ENCODE measurements at places on chromosomes 1 and 21.

GRCh38 chr1:236748268-236748870, 46.7 kb upstream of the MTR start:
- DNase-seq: no peak

DNA sequence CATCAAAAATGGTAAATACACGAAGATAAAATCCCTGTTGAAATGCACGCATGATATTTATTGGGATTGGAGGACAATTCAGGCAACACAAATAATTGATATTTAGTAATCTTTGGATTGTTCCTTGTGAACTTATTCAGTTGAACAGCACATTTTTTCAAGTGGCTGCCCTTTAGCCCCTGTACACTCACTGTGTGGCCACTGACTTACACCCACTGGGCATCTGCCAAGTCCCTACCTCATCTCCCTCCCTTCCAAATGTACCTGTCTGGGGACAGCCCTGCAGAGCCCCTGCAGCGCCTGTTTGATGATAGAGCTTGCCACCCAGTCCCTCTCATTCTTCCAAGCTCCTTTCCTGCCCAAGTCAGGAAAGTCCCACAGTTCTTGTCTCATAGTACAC, 154.3 kb downstream of the GLUL start:
- no peak for DNase-seq

DNA sequence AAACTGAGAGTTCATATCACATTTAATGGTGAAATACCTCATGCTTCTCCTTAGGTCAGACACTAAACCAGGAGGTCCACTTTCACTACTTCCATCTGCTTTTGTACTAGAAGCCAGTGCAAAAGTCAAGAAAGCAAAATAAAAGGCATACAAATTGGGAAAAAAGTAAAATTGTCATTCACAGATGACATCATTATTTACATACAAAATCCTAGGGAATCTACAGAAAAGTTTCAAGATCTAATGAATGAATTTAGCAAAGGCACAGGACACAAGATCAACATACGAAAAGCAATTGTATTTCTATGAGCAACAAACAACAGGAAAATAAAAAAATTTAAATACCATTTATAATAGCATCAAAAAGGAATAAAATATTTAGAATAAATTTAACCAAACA, 41.5 kb downstream of the LYST start:
- DNase-seq: no peak

DNA sequence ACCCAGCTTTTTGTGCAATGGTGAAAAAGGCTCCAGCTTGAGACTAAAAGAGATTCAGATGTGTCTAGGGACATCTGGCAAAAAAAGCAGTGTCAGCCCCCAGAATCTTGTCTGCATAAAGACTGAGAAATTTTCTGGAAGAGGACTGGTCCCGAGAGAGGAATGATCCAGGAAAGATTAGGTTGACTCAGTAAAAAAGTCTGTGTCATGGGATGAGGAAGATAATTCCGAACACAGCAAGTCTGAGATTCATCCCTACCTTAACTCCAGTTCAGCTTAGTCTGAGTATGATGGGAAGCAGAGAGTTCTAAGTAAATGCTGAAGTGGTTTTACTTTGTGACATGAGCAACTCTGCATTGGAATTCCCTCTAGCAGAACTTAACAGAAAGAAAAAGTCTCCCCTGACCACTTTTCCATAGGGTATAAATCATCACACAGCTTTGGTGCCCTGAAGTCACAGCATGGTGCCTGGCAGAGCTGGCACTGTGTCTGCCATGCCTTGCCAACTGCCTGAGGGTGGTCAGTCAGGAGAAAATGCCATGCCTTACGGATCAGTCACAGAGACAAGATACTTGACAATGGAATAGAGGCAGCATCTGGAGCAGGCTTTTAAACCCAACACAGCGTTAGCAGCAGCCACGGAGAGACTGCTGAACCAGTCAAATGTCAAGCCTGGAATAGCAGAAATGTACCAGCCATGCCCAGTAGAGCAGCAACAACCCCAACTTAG, 153.4 kb downstream of the ZC3H11B start:
- no peak for DNase-seq

DNA sequence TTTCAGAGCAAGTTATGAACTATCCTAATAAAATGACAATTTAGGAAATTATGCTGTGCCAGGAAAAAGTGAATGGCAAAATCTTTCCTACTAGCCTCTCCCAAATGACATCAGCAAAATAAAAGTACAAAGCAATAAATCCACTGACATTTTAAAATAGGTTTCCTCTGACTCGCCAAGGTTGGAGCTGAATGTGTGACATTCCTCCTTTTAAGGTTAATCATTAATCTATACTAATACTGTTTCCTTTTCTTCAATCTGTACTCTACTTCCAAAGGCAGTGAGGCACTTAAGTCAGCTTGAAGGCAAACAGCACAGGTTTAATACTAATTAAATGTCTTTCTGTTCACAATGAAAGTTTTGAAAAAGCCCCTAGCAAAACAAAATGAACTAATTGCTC, 15.7 kb downstream of the RNF19B start:
- no peak for DNase-seq

DNA sequence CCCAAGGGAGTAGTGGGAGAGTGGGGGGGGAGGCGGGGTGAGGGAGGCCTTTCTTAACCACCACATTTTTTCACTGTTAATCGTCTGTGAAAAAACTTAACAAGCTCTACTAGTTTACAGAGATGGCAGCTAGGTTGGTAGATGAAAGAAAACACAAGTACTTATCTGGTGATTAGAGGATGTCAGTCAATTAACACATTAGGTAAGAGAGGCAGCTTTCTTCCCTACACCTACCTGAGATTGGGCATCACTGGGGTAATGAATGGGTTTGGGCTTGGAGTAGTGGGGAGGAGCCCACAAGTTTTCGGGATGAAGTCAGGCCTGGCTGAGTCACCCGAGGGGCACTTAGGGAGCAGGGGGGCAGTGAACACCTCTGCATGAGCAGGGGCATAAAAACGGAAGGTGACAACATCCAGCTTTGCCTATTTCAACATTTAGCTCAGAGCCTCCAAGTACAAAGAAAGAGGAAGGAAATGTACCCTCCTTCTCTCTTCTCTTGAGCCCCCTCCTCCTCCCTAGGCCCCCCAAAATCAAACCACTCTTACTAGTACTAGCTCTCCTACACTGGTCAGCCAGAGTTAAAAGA, 2.5 kb downstream of the LBR start:
- no peak for DNase-seq

GRCh38 chr1:27351541-27352107, 9.8 kb downstream of the SYTL1 start:
- no peak for DNase-seq

DNA sequence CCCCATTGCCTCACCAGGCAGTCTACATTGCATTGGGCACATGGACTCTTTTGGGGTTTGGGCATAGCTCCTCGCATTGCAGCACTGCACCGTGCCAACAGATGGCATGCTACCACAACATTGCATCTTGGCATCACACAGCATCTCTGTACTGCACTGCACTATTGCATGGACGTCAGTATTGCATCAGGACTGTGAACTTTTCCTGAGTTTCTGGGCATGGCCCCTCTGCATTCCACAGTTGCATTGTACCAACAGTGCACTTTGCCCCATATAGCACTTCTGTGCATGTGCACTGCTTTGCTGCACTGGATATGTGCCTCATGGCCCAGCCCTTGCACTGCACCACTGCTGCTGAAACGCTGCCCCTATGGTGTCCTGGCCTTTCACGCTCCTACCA, 9.6 kb downstream of the PTPRU start:
- DNase-seq: no peak

DNA sequence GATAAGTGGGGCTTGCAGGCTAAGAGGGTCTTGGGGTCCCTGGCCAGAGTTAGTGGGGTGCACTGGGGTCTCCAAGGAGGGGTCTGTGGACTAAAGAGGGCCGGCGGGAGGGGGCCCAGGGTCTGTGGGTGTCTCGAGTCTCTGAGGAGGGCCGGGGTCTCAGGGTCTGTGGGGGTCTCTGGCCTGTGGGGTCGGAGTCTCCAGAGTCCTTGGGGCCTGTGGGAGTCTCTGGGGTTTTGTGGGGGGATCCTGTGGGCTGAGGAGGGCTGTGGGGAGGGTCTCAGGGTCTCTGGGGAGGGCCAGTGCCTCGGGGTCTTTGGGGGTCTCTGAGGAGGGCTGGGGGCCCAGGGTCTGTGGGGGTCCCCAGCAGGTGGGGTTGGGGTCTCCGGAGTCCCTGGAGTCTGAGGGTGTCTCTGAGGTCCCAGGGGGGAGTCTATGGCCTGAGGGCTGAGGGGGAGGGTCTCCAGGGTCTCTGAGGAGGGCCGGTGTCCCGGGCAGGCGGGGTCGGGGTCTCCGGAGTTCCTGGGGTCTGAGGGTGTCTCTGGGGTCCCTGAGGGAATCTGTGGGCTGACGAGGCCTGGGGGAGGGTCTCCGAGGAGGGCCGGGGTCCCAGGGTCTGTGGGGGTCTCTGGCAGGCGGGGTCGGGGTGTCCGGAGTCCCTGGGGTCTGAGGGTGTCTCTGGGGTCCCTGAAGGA, 628 bp upstream of the PLEKHM2 start:
- DNase-seq: no peak

- no peak for DNase-seq
Measured at GRCh38 chr21:23921670-23922418, 1685.4 kb downstream of the MRPL39 start.

DNA sequence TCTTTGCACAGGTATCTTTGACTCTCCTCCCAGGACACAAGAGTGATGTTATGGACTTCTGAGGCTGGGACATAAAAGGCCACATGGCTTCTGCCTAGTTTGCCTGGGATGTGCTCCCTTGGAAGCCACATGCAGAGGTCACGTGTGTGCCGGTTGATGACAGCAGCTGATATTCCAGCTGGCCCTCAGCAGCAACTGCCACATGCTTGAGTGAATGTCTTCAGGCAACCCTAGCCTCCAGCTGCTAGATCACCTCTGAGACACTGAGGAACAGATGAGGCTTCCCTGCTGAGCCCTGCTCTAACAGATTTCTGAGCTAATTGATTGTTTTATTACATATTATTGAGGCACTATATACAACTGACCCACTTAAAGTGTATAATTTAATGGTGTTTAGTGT, 11.6 kb upstream of the AKR7A3 start:
- DNase-seq: no peak

DNA sequence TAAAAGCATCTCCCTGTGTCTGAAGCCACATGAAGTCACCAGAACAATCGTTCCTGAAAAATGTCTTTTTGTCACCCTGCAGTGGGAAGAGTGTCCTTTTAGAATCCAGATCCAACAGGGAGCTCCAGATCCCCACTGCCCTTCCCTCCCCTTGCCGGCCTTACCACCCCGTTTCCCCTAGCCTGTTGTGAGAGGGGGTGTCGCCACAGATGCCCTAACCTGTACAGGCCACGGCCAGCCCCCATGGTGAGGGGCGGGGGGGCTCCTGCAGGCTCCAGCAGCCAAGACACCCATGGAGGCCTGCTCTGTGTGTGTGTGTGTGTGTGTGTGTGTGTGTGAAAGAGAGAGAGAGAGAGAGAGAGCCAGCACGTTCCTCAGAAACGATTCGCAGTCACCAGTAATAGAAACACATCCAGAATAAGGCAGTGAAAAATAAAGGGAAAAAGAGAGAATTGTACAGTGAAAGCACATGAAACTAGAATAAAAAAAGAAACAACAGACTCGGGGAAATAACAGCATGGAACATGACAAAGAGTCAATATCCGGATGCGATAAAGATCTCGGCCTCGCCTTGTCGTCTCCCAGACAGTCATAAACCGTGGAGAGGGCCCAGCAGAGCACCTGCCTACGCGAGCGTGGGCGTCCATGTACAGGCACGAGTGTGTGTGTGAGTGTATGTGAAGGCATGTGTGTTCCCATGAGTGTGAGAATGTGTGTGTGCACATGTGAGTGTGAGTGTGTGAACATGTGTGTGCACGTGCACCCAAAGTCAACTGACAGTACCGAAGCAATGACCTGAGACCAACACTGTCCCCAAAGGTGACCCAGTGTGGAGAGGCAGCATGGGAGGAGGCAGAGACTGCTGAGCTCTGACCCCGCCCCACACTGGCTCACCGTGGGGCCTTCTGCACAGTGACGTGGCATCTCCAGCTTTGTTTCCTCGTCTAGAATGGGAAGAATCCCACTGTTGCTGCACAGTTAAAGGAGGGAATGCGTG, 303.8 kb downstream of the NPHP4 start:
- DNase-seq: no peak
